ENCODE measurements at places on chromosomes 1 and 21.

- DNase-seq, result no peak
These were observed 81.0 kb downstream of the SCCPDH start for GRCh38 chr1:246805135-246805716.

DNA sequence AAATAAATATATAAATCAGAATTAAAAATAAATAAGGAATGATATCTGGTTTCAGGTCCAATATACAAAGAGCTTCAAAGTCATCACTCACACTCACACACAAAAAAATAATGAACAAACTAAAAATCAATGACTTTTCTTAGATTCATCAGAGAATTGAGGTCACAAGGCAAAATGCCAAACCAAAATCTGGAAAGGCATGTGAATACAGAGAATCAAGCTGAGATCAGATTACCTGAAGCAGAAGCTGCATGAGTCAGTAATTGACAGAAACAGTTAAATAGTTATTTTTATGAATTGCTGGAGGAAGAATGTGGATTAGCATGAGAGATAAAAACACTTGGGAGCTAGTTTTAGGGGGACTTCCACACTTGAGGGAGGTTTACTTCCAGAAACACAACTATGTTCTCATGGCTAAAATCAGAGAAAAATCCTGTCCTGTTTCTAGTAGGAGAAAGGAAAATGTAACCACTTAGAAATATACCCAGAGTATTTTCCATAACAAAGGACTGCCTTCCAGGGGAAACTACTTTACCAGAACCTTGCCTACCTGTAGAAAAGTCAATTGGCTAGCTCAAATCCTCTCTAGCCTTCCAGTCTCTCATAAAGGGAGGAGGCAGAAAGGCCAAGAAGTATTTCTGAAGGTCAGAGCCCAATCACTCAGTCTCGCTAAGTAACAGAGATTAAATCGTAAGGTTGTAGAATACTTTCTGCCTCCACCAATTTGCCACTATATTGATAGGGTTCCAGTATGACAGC, 536.6 kb upstream of the NR5A2 start:
- DNase-seq, result no peak

DNA sequence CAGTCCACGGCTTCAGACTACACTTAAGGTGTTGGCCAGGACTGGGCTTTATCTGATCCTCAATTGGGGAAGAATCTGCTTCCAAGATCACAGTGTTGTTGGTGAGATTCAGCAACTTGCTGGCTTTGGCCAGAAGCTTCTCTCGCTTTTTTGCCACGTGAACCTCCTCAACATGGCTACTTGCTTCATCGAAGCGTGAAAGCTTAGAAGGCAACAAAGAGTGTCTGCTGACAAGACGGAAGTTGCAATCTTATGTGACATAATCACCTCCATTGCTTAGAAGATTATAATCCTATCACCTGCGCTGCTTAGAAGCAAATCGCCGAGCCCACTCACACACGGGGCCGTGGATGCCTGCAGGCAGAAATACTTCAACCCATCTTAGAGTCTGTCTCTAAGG, 10.4 kb upstream of the ITPKB start:
- DNase-seq, result no peak

GRCh38 chr1:26483980-26484379, 11.7 kb downstream of the HMGN2 start:
- DNase-seq, result no peak

- DNase-seq, result no peak
These were observed 9.4 kb downstream of the ST3GAL3 start for GRCh38 chr1:43716559-43717281.
